Uterus (tissue), 4 donors: ENCODE measurements at places on chromosomes 2 and 18. TPM values are rescaled to one million over a fixed set of nuclear protein-coding genes. Genes with fewer than 3 reads are reported as not detected.

CDH2 gene
- total RNA-seq, result 1.1 TPM

MAP4K3 gene
- 83.4 TPM for total RNA-seq

PPP1R1C gene
- not detected for total RNA-seq

FEV gene
- not detected for total RNA-seq

ITPRID2 gene
- total RNA-seq, result 88.2 TPM

MDH1B gene
- 38.2 TPM for total RNA-seq
